Urinary bladder (tissue), 4 donors: ENCODE measurements at places on chromosomes 1 and 21.

- DNase-seq = no peak
Observed at GRCh38 chr1:8551613-8552489, 233.9 kb downstream of the SLC45A1 start.

- DNase-seq = peak; percentile 67
Observed at GRCh38 chr1:218459878-218460711, 115.0 kb downstream of the TGFB2 start.

- no peak for DNase-seq
Observed at GRCh38 chr21:36988536-36988935, 18.0 kb upstream of the RIPPLY3 start.

DNA sequence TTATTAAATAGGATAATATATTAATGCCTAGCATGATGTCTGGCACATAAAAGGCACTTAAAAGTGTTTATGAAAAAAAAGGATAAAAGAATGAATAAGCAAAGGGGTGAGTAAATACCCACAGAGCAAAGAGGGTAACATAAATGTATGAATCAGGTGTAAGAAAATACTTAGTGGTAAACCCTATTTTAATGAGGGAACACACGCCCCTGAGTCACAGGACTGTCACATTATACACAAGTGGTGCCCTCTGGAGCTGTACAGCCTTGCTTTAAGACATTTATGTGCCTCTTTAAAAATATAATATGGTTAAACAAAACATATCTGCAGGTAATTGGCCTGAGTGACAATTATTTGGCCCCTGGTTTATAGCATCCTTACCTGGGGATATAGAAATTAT lies 78.1 kb upstream of the PTBP2 start:
- DNase-seq = no peak

DNA sequence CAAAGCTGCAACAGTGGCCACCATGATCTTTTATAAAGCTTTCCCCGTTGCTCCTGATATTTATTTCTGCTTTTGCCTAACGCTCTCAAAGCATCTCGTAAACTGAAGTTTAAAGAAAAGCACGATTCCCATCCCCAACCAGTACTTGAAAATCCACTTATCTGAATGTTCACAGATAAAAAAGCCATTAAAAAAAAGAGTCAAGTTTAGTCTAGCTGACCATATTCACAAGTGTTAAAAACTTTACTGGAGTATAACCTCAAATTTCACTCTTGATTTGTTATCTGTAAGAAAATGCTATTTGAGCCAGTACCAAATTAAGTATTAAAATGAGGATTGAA lies 34.6 kb upstream of the SLC45A3 start:
- no peak for DNase-seq

GRCh38 chr1:85818371-85818770 lies 110.1 kb upstream of the ZNHIT6 start:
- no peak for DNase-seq

- no peak for DNase-seq
Observed at GRCh38 chr1:202812176-202813026, 1.6 kb downstream of the PCAT6 start.

DNA sequence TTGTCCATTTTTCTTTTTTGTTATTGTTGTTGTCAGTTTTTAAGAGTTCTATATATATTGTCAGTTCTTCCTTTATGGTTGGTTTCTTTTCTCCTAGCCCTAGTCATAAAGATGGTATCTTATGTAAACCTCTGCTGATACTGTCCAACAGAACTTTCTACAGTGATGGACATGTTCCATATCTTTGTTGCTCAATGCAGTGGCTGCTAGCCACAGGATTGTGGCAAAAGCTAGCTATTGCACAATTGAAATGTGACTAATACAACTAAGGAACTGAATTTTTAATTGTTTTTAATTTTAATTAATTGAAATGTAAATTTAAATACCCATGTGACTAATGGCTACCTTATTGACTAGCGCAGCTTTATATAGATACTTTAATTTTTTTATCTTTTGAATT lies 411.8 kb upstream of the PTBP2 start:
- DNase-seq = no peak

DNA sequence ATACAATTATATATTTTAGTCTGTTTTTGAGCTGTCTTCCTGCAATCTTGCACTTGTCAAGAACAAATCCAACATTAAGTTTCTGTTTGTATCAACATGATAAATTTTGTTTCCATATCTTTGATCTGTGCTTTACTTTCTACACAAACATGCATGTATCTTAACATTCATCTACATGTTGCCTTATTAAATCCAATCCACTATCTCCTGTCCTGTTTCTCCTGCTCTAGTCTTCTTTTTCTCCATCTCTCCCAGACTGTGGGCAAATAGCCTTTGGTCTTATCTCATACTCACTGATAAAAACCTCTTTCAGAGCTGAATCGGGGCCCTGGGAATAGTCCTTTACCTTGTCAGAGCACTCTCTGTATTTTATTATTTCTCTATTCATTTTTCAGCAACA lies 101.3 kb downstream of the PLPPR4 start:
- no peak for DNase-seq
